Jurkat, Clone E6-1 (cell line): ENCODE measurements at places on chromosomes 2 and 18.

DNA sequence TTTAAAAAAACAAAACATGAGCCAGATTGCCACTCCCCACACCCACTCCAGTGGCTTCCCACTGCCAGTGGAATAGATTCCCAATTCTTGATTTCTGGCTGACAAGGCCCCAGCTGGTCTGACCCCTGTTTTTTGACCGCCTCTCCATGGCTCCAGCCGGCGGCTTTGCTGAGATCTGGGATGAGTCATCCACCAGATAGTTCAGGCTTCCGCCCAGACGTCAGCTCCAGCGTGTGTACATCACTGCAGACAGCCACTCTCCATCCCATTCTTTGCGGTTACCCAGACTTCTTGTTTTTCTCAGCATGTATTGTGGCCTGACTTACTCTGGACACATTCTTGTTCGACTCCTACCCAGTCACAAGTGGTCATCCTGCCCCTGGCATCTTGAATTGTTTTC lies 227.9 kb downstream of the GBX2 start:
- DNase-seq, result no peak

DNA sequence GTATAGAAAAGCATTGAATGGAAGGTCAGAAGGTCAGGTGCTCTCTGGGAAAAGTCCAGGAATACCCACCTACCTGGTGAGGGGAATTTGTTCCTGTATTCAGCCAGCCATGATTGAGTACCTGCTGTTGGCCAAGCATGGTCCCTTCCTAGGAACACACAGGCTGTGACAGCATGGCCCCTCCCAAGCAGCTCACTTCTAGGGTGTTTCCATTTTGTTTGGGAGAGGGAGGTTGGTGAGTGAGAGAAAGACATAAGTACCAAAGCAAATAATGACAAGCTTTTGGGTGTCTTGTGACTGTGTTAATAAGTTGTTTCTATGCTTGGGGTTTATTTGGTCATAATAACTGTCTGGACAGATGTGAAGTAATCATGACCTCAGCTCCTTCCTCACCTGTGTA lies 46.3 kb downstream of the CABLES1 start:
- no peak for DNase-seq

- DNase-seq, result no peak
Measured at GRCh38 chr2:100143286-100143685, 896 bp upstream of the AFF3 start.

GRCh38 chr18:79942786-79943607 lies 8.5 kb downstream of the SLC66A2 start:
- DNase-seq, result no peak

- no peak for DNase-seq
Measured at GRCh38 chr2:212669761-212670160, 131.2 kb upstream of the ERBB4 start.

DNA sequence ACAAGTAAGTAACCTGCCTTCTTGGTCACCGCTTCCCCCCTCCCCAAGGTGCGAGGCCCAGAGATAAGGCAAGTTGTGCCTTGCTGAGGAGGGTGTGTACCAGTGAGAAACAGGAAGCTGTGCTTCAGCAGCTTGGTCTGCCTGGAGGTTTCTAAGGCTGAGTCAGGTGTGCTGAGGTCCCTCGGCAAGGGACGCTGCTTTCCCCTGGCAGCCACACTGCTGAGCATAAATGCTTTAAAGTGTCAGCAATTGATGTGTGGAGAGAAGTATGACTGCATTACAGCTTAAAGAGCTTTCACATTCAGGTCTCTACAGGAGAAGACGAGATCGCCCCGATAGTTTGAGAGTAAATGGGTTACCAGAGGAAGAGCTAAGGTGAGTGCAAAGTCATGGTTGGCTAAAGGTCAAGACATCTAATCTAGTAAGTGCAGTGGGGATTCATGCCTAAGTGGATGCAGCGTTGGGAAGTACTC lies 86.9 kb downstream of the LIMS1 start:
- DNase-seq, result peak; percentile 91

DNA sequence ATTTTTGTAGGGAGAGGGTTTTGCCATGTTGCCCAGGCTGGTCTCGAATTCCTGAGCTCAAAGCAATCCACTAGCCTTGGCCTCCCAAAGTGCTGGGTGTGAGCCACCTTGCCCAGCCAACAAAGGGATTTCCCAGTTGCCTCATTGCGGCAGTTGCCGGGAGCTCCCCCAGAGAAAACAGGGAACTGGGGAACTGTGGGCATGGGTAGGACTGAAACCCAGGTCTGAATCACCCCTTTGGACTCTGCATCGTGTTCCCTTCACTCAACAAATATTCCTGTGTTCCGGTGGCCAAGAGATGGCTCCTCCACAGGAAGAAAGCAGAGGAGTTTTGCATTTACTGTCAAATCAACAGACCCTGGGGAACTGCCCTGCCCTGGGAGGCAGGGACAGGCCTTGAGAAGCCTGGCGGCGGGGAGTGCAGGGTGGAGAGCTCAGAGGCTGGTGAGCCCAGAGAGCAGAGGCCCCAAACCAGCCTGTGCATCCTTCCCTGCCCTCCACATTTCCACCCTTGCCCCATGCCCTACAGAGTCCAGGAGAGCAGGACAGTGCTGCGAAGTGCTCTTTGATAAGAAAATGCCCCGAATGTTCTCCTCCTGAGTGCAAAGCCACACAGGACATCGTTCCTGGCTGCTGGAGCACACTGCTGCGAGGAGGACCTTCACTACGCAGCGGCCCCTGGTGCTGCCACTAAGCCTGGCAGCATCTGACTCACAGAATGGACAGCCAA lies 24.9 kb downstream of the MYO7B start:
- no peak for DNase-seq

GRCh38 chr18:65429601-65430000 lies 321.2 kb upstream of the CDH7 start:
- DNase-seq, result no peak

GRCh38 chr2:22283436-22283835 lies 1101.5 kb upstream of the KLHL29 start:
- DNase-seq, result no peak

- DNase-seq, result no peak
Measured at GRCh38 chr2:149090706-149091105, 52.2 kb downstream of the LYPD6B start.

GRCh38 chr18:35581898-35582641 lies 530 bp downstream of the GALNT1 start:
- DNase-seq, result no peak

DNA sequence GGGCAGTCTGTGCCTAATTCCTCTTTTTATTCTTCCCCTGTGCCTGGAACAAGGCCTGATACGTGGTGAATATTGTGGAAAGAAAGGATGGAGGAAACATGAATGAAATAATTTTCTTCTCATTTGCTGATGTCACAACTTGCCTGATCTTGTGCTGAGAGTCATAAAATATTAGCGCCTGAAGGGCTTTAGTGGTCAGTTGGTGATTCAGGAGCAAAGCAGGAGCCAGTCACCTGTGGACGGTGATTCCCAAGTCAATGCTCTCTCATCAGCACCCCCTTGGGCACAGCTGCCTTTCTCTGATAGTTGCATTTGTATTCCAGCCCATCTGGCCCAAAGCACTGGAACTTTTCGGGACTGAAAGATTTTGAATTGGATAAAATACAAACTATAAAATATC lies 502.6 kb upstream of the RAB12 start:
- no peak for DNase-seq

- DNase-seq, result no peak
Measured at GRCh38 chr2:222960126-222960525, 91.9 kb upstream of the KCNE4 start.

GRCh38 chr2:71064754-71065621 lies 3.5 kb upstream of the NAGK start:
- no peak for DNase-seq

- DNase-seq, result no peak
Measured at GRCh38 chr18:54923339-54923956, 35.8 kb downstream of the CCDC68 start.

DNA sequence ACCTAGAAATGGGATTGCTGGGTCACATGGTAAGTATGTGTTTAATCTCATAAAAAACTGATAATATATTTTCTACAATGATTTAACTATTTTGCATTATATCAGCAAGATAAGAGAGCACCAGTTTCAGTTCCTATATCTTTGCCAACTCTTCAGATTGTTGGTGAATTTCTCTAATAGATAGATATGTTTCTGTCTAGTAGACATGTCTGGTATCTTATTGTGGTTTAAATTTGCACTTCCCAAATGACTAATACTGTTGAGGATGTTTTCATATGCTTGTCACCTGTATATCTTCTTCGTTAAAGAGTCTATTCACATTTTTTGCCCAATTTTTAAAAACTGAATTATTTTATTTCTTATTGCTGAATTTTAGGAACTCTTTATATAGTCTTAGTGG lies 113.8 kb upstream of the UXS1 start:
- no peak for DNase-seq

GRCh38 chr2:204664708-204665121 lies 119.4 kb downstream of the PARD3B start:
- no peak for DNase-seq

GRCh38 chr2:183919926-183920325 lies 678.4 kb upstream of the ZNF804A start:
- DNase-seq, result no peak

DNA sequence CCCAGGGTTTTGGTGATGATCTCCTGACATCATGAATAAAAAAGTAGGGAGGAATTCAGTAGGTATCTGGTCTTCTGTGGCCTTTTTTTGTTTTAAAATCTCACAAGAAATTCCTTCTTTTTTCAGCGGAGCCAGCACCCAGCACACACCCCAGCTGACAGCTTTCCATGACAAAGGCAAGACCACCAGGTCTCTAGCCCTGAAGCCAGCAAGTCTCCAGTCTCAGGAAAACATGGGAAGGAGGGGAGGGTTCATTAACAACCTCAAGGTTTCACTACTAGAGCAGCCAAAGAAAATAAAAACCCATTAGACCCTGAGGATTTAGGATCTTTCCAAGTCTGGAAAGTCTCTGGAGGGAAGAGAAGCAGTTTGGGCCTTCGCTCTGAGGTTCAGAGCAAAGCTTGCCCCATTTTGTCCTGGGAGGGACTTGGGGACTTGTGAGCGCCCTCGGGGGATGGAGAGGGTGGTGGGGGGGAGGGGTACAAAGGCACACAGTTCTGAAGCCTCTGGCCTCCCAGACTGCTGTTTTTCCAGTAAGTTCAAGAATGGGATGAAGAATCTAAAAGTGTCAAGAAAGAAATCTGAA lies 9.0 kb downstream of the FOXI3 start:
- DNase-seq, result no peak

DNA sequence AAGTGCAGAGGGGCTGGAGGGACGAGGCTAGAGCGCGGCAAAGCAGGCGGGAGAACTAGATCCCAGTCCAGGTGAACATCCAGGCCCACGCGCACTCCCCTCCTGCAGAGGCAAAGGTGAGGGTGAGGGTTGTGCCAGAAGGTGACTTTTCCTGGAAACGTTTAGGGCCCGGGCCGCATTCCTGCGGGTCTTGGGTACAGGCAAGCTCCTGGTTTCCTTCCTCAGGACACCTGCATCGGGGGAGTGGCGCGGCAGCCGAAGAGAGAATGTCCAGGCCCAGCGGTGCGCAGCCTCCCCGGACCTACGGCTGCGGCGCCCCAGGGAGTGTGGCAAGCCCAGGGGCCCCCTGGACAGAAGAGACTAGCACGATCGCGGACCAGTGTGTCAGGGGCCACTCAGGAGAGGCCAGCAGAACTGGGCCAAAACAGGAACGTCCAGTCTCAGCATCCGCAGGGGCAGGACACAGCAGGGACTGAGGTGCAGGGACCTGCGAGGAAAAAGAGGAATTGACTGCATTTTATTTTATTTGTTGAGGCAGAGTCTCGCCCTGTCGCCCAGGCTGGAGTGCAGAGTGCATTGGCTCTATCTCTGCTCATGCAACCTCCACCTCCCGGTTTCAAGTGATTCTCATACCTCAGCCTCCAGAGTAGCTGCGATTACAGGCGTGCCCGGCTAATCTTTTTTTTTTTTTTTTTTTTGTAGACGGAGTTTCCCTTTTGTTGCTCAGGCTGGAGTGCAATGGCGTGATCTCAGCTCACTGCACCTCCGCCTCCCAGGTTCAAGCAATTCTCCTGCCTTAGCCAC lies 8.7 kb upstream of the IMPA2 start:
- no peak for DNase-seq

DNA sequence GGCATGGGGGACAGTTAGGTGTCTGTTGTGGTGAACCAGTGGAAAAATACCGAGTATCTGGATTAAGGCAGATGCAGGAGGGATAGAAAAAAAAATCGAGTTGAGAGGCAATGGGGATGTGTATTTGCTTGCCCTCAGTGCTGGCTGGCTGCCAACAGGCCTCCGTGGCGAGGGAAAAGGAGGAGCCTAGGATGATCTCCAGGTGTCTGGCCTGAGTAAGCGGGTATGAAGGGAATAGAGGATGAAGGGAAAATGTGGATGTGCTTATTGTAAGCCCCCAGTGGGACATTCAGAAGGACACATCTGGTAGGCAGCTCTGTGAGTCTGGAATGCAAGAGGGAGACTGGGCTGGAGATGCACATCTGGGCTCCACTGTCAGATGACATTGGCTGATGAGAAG lies 22.8 kb downstream of the KCNS3 start:
- peak; percentile 9 for DNase-seq

DNA sequence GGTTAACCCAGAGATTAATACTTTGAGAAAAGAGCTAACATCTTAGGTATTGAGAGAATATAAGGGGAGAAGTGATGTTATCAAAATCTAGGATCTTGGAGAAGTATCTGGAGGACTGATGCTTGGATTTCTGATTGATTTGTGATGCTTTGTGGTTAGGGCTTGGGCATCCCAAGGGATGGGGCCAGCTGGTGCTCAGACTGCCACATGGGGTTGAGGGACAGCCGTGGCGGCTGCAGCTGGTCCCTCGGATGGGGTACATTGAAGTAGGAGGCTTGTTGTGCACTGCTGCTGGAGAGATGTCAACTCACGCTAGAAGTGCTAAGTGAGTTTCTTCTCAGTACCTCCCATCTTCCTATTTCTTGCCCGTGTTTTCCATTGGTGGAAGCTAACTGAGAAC lies 22.4 kb downstream of the HRH4 start:
- DNase-seq, result no peak

- DNase-seq, result no peak
Measured at GRCh38 chr2:36486521-36487044, 111.4 kb downstream of the FEZ2 start.

- no peak for DNase-seq
Measured at GRCh38 chr2:237885931-237886684, 26.7 kb downstream of the RAMP1 start.
